Muscle of arm (tissue), 14 donors: ENCODE measurements at places on chromosomes 13 and 19. TPM values are rescaled to one million over a fixed set of nuclear protein-coding genes. Genes with fewer than 3 reads are reported as not detected.

Gene SHC2
- polyA plus RNA-seq, result 23.5 TPM

GRCh38 chr13:49238621-49239020, 9.1 kb upstream of the CDADC1 start:
- DNase-seq, result no peak

Gene PSENEN
- 39.5 TPM for polyA plus RNA-seq

DNA sequence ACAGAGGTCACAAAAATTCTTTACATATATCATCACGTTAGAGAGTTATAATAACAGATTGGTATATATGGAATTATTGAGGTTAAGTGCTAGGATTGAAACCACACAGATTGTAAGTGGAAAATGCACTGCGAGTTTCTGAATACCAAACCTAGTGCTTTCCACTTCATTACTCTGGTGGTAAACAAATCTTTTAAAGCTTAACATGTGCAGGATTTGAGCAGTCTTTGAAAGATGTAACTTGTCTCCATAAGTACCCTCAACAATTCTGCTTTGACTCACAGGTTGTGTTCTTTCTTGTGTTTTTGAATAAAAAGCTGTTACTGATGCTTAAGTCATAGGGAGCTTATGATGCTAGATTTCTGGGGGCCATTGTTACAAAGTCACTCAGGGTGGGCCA, 314.7 kb upstream of the DACH1 start:
- DNase-seq, result no peak

DNA sequence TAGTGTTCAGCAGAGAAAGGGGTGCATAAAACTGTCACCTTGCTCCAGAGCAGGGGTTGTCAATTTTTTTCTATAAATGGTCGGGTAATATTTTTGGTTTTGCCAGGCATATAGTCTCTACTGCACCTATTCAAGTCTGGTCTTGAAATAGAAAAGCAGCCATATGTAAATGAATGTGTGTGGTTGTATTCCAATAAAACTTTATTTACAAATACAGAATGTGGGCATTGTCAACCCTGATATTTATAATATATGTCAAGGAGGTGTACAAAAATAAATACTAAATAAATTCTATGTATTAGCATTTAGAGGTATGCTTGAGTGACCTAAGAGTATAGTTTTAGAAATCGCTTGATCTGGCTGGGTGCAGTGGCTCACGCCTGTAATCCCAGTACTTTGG, 97.6 kb upstream of the SPRY2 start:
- DNase-seq, result no peak

- DNase-seq, result no peak
These were observed 44.9 kb upstream of the ZNF91 start for GRCh38 chr19:23440207-23440606.

DNA sequence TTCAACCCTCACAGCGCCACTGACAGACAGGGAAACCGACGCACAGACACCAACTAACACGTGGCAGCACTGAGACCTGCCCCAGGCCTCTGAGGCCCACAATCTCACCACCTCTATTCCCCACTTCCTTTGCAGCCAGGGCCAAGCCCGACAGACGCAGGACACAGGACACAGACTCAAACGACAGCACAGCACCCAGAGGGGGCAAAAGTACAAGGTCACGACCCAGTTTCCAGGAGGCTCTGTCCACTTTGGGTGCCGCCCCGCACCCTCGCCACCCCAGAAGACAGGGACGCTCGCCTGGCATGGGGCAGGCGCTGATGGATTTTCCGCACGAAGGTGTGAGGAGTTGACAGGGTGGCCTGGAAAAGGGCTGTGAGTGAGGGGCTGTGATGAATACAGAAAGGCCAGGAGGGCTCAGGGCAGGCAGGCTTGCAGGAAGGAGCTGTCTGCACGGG, 48.8 kb downstream of the MLLT1 start:
- no peak for DNase-seq

Gene SHD
- polyA plus RNA-seq, result not detected

DNA sequence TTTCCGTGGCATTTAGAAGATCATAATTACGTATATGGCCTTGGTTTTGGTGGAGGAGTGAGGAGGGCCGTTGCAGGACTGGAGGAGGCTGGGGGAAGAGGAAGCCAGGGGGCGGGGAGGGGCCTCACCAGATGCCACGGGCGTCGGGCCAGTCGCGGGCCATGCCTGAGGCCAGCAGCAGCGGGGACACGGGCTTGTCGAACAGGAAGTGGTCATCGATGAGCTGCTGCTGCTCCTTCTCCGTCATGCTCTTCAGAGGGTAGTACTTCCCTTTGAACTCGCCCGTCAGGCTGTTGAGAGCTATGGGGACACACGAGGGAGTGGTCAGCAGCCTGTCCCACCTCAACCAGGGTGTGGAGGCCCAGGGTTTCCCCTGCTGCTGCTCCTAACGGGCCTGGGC, 11.1 kb downstream of the CKM start:
- DNase-seq, result no peak

Gene UBE2L5
- polyA plus RNA-seq, result 0.50 TPM
